ENCODE measurements at places on chromosomes 7 and 10.

- no peak for DNase-seq
These were observed 89.3 kb downstream of the ICA1 start for GRCh38 chr7:8172372-8173354.

DNA sequence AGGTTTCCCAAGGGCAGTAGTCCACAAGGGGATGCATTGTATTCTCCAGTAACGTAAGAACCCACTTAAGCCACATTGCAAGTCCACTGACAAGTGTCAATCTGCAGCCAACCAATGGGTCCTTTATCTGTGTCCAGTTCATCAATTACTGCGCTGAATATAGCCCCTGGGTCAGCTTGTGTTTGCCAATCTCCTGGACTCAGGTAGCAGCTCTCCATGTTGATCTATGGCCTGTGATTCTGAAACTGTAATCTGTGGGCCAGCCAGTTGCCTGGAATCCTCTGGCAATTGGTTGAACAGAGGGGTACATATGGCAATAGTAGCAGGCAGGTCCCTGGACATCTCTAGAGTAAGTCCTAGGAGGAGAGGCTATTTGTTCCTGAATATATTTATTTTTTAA, 8.8 kb upstream of the TMEM248 start:
- DNase-seq, result no peak

DNA sequence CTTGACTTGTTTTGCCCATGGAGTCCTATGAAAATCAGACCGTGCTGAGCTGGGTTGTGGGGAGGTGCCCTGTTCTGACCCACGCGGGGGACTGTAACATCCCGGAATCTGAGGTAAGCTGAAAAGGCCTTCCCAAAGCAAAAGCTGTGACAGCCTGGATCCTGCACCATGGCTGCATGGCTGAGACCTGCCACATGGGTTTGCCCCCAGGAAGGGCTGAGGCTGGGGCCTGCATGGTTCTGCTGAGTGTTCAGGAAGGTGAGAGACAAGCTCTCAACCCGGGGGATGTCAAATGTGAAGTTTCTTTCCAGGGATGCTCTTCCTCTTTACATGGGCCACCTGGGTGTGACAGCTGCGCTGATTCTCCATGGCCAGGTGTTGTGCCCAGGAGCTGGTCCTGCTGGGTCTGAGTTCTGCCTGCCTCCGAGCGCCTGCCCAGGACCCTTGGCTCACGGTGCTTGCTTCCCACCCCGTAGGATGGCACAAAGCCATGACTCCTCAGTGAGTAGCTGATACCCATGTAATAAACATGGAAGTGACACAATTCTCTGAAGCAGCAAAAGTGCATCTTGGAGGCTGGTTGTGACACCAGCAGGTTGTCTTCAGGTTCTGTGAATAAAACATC, 58.3 kb downstream of the VIPR2 start:
- no peak for DNase-seq

DNA sequence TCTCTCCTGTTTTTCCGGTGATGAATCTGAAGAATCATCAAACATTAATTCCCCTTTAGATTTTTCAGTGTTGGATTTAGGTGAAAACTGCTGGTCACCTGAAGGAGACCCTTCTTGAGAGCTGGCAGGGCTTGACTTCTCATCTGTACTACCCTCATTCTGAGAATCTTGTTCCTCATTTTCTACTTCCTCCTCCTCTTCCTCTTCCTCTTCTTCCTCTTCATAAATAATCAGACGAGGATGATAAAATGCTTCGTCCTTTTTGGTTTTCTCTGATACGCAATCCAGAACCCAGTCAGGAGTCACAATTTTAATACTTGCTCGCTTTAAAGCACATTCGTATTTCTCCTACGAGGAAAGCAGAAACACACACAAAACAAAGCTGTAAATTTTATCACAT, 26.9 kb downstream of the PAXIP1 start:
- DNase-seq, result no peak

- DNase-seq, result no peak
These were observed 5.7 kb downstream of the PPIF start for GRCh38 chr10:79353000-79353406.

GRCh38 chr7:84157171-84157570, 37.4 kb downstream of the SEMA3A start:
- DNase-seq, result no peak

DNA sequence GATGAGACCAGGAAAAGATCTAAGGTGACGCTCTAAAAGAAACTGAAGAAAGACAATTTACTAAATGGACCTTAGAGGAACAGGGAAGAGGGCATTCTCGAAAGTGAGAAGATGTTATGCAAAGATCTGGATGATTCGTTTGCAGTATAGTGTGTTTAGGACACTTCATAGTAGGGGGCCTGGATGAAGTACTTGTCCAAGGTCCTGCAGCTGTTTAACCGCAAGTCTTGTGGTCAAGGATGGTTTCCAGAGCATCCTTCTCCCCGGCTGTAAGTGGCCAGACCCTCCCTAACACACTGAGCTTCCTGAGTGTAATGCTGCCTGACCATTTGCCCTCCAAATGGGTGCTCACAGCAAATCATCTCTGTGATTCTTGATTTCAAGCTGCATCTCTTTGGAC, 101.6 kb downstream of the XPNPEP1 start:
- DNase-seq, result no peak

GRCh38 chr10:132911786-132912097, 30.6 kb downstream of the CFAP46 start:
- DNase-seq, result no peak

DNA sequence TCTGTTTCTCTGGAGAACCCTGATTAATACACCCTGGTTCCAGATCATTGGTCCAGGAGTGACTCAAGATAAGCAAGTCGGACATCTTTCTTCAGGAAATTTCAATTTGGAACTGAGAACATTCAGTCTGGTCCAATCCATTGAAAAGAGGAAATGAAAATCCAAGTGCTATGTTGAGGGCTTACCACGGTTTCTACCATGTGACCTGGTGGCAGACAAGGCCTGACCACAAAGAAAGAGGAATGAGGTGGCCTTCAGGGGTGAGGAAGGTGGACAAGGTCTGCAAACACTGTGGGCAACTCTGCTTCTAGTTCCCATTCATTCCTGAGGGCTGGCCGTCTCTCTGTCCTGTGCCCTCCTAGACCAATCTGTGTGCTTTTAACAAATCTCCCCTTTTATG, 149.2 kb upstream of the GHITM start:
- DNase-seq, result no peak

DNA sequence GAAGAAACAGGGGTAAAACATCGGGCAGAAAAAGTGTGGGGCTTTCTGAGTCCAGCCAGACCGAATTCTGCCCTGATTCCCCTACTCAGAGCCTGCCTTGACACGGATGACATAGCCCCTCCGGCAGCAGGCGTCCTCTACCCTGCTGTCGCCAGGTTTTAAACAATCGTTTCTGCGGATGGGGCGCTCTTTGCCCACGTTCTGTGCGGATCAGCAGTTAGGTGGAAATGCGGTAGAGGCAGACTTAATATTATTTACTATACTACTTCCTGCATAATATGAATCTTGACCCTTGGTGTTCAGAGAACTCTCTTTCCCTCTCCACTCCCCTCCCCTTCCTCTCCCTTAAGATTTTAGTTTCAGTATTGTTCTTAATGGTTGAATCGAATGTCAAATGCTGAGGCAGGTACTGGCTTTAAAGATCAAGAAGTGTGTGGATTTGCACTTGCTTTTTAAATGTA, 2.4 kb downstream of the GATA3 start:
- no peak for DNase-seq

GRCh38 chr7:21070571-21071090, 283.9 kb upstream of the SP8 start:
- no peak for DNase-seq

GRCh38 chr10:31820778-31821369, 107.8 kb downstream of the ARHGAP12 start:
- DNase-seq, result no peak

- DNase-seq, result no peak
These were observed 65.9 kb upstream of the LRRN3 start for GRCh38 chr7:111025006-111025405.

DNA sequence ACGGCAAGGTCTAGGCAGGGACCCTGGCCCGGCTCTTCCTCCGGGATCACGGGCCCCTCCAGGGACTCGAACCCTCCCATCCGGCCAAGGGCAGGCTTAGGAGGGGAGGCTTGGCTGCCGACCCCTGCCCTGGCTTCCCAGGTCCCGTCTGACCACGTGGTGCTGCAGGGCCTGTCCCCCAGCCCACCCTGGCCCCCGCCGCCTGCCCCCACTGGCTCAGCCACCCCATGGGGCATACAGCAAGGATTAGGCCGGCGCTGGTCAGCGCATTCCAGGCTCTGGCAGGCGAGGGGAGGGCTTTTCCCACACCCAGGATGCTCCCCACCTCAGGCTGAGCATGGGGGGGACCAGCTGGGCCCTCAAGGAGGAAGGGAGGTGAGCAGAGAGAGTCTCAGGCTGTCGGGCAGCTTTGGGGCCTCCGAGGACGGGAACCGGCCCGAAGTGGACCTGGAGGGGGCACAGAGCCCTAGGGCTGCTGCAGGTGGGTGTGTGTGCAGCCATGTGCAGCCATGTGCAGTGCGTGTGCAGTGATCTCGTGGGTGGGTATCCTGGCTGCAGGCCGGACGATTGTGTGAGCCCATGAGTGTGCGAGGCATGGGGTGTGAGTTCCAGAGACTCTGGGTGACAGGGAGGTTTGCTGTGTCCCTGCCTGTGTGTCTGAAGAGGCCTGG, 713 bp upstream of the GRIFIN start:
- DNase-seq, result no peak

GRCh38 chr7:155598810-155599210, 45.7 kb upstream of the RBM33 start:
- DNase-seq, result no peak

- no peak for DNase-seq
These were observed 27.4 kb downstream of the OGDHL start for GRCh38 chr10:49734676-49735075.

GRCh38 chr7:74202841-74203556, 6.8 kb upstream of the LAT2 start:
- DNase-seq, result no peak

GRCh38 chr10:124002391-124003069, 90.9 kb downstream of the CHST15 start:
- no peak for DNase-seq

DNA sequence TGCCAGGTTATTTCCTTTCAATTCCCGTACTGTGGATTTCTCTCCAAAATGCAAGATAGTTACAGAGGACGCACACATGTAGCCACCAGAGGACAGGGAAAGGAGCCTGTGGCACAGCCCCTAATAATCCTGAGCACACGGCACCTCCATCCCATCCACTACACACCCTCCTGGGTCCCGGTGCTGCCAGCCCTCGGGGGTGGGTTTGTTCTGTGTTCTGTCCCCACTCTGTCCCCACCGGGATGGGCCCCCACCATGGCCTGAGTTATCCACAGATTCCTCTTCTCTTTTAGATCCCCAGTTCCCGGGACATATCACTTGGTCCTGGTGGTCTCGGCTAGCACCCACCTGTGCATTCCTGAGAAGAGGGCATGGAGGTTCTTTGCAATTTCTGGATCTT, 196.9 kb upstream of the PPP2R2D start:
- no peak for DNase-seq

DNA sequence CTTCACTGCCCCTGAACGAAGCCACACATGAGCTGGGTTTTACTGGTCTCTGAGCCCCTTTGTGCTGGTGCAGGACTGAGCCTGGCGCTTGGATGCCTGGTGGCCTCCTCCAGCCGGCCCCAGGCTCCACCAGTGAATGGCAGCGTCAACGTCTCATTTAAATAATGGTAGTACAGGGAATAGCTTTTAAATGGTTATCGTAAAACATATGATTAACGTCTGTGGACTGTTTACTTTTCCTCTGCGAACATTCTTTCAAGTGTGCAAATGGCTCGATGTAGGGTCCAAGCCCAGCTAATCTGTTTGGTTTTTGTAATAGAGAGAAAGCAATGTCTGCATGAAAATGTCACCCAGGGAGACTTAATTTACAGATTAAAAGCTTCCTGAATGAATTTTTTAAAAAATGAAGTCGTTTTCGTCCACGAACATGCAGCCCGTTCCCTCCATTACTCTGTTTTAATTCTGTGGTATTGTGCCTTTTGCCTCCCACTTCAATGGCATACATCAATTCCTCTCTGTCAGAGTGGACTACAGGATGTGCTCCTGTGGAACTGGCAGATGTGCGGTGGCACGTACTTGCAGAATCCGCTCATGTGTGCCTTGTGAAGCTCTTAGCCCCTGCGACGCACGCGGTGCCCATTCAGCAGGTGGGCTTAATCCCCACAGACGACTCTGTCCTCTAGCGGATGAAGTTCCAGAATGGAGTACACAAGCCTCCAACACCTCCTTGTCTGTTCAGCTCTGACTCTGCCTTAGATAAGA, 192.7 kb downstream of the TCF7L2 start:
- DNase-seq, result no peak

DNA sequence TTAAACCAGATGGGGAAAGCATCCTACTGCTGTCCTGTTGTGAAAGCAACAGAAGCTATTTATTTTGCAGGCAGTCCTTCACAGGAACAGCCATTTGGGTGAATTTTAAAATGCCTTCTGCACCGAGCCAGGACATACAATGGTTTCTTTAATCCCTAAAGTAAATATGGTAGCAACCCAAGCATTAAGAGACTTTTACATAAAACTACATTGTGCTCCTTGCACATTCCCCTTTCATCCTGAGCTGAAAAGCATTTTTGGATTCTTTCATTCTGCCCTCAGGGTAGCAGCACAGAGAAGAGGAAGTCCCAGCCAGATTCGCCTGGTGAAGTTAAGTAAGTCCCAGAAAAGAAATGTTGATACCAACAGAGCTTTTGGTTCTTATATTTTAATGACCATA, 84.0 kb upstream of the FAM3C start:
- no peak for DNase-seq

DNA sequence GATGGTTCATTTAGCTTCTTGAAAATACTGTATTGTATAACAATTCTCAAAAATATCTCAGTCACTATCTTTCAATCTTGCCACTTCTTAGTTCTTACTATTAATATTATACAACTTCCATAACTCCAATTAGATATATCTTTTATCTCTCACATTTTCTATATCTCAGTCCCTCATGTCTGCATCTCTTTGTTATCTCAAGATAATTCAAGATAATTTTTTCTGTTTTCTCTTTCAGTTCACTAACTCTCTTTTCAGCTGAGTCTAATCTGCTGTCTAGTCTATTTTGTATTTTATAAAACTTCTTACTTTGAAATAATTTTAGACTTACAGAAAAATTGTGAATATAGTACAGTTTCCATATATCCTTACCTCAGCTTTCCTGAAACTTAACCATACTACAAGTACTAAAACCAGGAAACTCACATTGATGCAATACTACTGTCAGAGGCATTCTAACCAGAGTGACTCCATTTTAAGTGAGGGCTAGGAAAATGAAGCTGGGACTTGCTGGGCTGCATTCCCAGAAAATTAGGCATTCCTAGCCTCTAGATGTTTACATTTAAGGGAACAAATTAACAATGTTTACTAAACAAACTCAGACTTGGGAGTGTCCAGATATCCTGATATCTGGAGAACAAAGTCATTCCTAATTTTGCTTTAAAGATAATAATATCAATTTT, 38.4 kb downstream of the DNAJC1 start:
- DNase-seq, result no peak

GRCh38 chr10:89966211-89966610, 264.8 kb downstream of the KIF20B start:
- DNase-seq, result no peak

GRCh38 chr7:69981646-69982045, 383.4 kb downstream of the AUTS2 start:
- DNase-seq, result no peak

All from cortex of kidney (tissue), 1 donor.